ENCODE measurements at places on chromosomes 6 and 20.

GRCh38 chr6:158970640-158971275 lies 29.2 kb downstream of the RSPH3 start:
- DNase-seq = no peak

GRCh38 chr20:39132511-39132910 lies 170.4 kb downstream of the DHX35 start:
- no peak for DNase-seq

- DNase-seq = no peak
Measured at GRCh38 chr20:21106171-21107017, at the start of gene LINC00237. LINC00237 (minus strand) TSS chr20:21106358.

- DNase-seq = no peak
Measured at GRCh38 chr20:49893242-49894072, 21.9 kb downstream of the SPATA2 start.

- DNase-seq = no peak
Measured at GRCh38 chr20:36238153-36238552, 1.9 kb downstream of the AAR2 start.

DNA sequence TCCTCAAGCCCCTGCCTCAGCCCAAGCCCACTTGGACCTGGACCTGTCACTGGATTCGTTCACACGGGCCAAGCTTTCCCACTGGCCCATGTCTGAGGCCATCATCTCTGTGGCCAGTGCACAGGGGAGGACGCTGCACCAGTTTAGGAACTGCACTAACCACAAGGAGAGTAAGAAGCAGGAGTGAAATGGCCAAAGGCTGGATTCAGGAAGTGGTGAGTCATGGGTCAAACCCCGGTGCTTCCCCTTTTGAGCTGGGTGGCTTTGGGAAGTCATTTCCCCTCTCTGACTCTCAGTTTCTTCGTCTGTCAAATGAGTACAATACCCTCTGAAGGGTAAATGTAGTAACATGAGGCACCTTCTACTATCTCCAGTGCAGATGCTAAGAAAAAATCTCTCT lies 87.9 kb downstream of the CD40 start:
- DNase-seq = no peak

DNA sequence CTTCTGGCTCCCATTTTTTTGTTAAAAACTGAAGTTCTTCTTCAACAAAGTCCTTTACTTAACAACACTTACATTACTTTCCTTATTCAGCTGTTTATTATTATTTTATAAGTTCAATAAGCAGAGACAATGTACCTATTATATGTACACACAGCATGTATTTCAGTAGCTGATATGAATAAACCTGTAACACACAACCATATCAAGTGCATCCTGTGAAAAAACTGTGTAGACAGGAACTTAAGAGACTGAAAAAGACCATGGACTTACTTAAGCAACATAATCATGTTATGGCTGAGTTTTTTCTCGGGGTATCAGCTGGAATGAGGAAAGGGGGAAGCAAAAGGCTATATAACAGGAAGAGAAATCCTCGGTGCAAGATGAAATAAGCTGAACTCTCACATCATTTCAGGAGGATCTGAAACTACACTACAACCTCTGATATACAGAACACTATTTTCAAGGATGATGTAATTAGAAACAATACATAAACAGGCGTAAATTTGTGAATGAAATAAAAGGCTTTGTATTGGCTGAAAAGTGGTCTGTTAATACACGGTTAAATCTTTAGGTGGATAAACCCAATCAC lies 70.9 kb downstream of the REV3L start:
- no peak for DNase-seq

- no peak for DNase-seq
Measured at GRCh38 chr6:72922401-72922800, 300.5 kb downstream of the KCNQ5 start.

DNA sequence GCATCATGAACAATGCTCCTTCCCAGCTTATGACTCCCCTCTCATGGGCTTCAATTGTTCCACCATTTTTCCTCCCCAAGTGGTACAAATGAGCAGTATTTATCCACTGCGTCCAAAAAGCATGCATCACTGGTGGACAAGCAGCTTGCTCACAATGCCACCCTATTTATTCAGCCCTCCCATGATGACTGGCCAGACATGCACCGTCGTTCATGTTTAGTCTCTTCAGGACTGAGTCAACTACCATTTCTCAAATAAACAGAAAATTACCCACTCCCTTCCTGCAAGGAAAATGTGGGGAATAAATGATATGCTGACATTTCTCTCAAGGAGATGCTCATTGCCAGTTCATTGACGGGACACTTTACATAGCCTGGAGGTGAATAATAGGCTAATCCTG lies 300.4 kb downstream of the C6orf118 start:
- DNase-seq = no peak

GRCh38 chr6:35611240-35611639 lies 77.5 kb downstream of the FKBP5 start:
- no peak for DNase-seq

DNA sequence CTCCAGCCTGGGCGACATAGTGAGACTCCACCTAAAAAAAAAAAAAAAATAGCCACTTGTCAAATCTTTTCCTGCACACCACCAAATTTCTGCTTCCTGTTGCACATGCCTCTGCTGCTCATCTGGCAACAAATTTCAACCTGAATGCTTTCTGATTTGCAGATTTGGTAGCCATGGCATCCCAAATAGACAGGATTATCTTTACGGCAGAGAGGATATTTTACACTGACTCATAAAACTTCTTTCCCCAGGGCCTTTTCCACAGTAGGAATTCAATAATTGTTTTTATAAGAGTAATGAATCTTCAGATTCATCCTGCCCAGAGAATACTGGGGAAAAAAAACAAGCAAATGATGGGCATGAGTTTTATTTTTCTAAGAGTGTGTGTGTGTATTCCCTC lies 264.6 kb downstream of the FRK start:
- DNase-seq = no peak

DNA sequence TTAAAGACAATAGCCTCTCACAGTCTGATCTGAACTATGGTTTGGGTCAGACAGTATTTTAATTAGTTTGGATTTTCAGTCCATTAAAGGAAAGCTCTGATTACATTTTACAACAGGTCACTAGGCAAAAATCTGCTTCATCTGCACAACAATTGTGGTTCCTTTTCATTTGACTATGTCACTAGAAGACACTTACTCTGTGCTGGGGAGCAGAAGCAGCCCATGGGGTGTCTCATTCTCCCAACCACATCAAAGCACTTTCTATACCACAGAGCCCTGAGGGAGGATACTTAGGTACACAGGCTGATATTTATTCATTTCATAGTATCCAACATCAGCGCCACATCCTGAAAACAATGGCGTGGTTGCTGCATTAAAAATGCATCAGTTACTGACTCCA lies 36.6 kb upstream of the HDAC2 start:
- no peak for DNase-seq

GRCh38 chr6:3490625-3490980 lies 33.8 kb upstream of the SLC22A23 start:
- DNase-seq = no peak

DNA sequence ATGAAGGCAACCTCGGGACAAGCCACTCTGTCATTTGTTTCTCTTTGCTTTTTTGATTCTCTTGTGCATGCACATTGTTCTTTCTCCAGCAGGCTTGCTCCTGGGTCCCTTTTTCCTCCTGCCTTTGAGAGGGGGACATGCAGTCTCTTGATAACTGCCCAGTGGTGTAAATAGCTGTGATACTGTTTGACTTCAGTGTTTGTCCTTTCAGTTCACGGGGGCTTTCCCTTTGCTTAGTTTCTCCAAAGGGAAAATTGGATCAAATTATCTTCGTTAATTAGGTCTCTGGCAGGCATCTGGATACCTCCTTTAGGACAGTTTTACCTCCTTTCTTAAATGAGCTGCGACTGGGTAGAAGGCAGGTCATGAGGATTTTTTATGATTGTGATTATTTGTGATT lies 41.5 kb downstream of the RALGAPB start:
- no peak for DNase-seq

DNA sequence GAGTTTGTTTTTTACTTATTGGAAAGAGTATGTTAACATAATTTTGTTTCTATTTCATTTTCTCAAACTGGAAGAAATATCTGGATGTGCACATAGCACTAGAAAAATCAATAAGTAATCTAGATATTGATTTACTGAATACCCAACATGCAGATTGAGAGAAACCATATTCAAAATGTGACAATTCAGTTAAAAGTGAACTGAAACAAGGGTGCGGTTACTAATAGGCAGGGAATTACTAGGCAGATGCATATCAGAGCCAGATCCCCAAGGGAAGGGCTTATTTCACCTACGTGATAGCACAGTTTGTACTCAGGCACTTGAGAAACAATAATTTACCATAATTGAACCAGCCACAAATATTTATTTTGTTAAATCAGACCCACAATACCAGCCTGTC lies 493.1 kb upstream of the FLRT3 start:
- DNase-seq = no peak

- no peak for DNase-seq
Measured at GRCh38 chr20:39468703-39469102, 506.6 kb downstream of the DHX35 start.

- no peak for DNase-seq
Measured at GRCh38 chr20:39623584-39624234, 661.6 kb downstream of the DHX35 start.

- no peak for DNase-seq
Measured at GRCh38 chr20:10179574-10180298, 38.9 kb upstream of the SNAP25 start.
